ENCODE measurements at places on chromosomes 7 and 10.

GRCh38 chr7:105886776-105887175 lies 10.4 kb upstream of the ATXN7L1 start:
- no peak for DNase-seq

DNA sequence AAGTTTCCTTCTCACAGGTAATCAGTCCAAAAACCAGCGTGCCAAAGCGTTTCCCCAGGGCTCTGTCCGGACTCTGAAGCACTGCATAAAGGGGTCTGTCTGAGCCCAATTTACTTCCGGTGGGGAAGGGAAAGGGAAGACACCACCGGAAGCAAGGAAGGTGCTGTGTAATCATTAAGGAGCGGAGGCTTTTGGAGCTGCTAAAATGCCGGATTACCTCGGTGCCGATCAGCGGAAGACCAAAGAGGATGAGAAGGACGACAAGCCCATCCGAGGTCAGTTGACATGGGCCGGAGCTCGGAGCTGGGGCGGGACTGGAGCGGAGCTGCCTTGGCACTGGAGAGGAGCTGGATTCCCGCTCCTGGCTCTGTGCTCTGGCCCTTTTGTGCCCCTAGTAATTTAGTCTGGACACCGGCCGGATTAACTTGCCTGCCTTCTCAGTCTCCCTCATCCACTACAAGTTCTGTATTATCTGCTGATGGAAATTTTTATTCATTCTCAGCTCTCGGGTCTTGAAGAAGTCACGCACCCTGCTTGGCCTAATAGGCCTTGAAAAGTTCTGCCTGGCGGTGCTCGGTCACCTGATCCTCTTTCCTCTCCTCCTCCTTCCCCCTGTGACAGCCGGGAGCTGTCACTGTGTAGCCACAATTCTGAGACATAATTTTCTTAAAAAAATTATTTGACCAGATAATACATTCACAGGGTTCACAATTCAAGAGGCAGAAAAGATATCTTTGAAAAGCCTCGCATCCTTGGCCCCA lies at the start of gene PSMC2:
TSS of gene PSMC2 (plus strand) at position 137 of the 761 bp plus-strand sequence. CDS start at position 206, 69 bp downstream.
- peak; percentile 74 for DNase-seq

GRCh38 chr10:3033925-3034324 lies 33.4 kb upstream of the PFKP start:
- no peak for DNase-seq

GRCh38 chr7:25399000-25399750 lies 170.9 kb upstream of the NPVF start:
- DNase-seq = no peak

DNA sequence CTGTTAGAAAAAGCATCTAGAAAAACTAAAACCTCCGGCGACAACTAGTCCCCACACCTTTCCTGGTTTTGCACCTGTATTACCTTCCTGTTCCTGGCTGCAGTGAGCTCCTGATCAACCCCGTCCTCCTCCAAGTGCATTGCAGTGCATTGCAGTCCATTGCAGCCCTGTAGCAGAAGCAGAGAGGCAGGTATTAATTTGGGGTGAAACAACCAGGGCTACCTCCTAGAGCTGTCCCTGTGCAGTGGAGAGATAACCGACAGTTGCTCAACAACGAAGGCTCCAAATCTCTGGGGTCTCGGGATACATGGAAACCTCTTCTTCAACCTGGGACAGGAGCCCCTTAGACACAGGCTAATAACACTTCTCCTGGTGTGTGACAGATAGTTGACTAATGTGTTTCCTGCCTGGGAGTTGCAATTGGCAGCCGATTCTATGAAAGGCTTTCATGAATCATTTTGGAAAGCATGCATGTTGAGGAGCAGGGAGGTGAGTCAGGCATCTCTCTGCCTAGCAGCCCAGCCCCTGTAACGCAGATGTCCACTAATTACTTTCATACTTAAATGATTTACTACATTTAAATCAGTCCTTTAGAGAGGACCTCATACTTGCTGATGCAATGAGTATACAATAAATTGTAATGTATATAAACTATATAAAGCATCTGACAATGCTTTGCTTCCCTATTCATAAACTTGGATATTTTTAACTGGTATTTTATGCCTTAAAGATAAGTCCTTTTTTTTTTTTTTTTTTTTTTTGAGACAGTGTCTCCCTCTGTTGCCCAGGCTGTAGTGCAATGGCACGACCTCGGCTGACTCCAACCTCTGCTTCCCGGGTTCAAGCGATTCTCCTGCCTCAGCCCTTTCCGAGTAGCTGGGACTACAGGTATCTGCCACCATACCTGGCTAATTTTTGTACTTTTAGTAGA lies 59.0 kb downstream of the PRR15 start:
- peak; percentile 89 for DNase-seq

- DNase-seq = peak; percentile 5
These were observed 10.9 kb upstream of the NFE2L3 start for GRCh38 chr7:26141077-26141476.

- no peak for DNase-seq
These were observed 97.9 kb downstream of the ARHGAP21 start for GRCh38 chr10:24625778-24626177.

GRCh38 chr7:95599069-95599468 lies 2.8 kb upstream of the PDK4 start:
- DNase-seq = no peak

GRCh38 chr7:108604307-108605077 lies 34.8 kb downstream of the DNAJB9 start:
- no peak for DNase-seq

DNA sequence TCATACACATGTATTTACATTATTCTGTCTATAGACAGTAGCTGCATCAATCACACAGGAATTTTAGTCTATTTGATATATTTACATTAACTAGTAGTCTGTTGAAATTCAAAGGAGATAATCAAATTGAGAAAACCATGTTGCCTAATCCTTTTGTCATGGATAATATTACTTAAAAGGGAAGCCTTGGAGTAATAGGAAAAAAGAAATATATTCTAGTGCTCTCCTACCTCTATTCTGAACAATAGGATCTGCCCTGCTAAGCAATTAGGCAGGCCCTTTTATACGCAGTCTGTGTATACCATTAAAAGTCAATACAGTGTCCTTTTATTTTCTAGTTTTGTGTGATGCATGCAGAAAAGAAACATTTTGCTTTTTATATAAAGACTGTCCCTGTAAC lies 24.5 kb downstream of the UMAD1 start:
- DNase-seq = no peak

GRCh38 chr10:129761981-129762956 lies 201.8 kb downstream of the EBF3 start:
- no peak for DNase-seq

GRCh38 chr10:24427678-24428409 lies 218.9 kb downstream of the KIAA1217 start:
- DNase-seq = peak; percentile 59

GRCh38 chr7:157538735-157539134 lies 201.9 kb downstream of the DNAJB6 start:
- DNase-seq = no peak

- DNase-seq = no peak
These were observed 97.8 kb downstream of the HIPK2 start for GRCh38 chr7:139679731-139680594.

DNA sequence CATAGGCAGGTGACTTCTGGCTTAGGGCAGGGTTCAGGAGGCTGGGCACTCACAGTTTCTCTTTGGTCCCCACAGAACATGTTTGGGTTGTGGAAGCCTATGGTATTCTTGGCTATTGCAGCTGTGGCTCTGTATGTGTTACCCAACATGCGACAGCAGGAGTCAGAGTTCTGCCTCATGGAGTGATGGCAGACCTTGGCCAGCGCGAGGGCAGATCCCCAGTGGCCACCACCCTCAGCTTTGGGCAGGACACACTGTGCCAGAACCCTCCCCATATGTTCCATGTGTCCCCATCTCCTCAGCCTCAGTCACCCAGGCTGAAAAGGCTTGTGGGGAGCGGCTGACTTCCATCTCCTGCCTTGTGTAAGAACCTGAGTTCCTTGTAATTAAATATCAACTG lies 8.5 kb upstream of the FLNC start:
- no peak for DNase-seq

DNA sequence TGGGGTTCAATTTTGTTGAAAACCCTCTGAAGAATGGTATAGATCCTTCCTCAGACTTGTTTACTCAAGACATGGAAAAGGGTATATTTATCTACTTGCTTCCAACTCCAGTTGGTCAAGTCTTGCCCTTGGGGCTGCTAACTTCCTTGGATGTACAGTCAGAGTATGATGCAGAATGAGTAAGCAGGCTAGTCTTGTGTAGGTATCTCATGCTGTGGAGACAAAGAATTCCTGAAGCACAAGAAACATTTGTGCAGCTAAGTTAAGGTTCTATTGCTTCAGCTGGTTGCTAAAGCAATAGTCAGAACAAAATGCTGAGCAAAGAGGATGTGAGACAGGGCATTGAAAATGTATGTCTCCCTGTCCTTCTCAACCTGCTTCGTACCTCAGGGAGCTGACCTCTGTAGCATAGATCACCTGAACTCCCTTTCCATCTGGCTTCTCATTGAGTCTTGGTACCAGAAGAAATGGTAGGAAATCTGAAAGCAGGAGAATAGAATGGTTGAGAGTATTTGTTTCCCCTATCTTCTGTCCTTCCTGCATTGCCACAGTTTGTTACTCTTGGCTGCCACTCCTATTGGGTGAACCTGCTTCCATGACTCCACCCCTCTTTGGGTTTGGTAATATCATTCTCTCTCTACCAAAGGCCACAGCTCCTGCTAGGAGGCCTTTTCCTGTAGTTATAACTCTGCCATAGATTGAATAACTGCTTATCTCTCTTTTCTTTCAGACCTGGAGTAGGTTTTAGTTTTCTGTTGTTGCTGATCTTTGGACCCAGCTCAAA lies 346.0 kb downstream of the PHF14 start:
- no peak for DNase-seq

DNA sequence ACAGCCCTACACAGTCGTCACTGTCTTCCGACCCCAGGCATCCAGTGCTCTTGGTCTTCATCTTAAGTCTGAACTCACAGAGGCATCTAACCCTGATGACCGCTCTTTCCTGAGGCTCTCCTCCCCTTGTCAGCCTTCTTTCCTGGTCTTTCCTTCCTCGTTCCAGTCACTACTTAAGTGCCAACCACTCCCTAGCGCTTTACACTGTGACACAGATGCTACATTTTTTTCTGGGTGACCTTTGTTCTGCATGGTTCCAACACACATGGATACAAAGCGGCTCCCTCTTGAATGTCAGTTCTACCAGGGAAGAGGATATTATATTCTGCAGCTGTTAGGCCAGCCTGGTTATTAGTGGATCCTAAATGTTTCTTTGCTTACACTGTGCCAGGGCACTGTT lies 12.7 kb downstream of the YWHAG start:
- DNase-seq = no peak

DNA sequence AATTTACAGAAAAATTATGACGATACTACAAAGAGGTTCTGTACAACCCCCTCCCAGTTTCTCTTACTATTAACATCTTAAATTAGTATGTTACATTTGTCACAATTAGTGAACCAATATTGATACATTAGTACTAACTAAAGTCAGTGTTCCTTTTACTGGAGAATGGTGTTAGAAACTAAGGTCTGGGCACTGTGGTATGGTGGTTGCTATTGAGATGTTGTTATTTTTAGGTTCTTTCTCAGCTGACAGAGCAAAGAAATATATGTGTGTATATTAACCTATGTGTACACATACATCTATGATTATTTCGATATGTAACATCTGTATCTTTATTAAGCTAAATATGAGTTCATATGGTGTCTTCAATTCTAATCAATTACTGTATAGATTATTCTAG lies 11.7 kb upstream of the CFTR start:
- no peak for DNase-seq

DNA sequence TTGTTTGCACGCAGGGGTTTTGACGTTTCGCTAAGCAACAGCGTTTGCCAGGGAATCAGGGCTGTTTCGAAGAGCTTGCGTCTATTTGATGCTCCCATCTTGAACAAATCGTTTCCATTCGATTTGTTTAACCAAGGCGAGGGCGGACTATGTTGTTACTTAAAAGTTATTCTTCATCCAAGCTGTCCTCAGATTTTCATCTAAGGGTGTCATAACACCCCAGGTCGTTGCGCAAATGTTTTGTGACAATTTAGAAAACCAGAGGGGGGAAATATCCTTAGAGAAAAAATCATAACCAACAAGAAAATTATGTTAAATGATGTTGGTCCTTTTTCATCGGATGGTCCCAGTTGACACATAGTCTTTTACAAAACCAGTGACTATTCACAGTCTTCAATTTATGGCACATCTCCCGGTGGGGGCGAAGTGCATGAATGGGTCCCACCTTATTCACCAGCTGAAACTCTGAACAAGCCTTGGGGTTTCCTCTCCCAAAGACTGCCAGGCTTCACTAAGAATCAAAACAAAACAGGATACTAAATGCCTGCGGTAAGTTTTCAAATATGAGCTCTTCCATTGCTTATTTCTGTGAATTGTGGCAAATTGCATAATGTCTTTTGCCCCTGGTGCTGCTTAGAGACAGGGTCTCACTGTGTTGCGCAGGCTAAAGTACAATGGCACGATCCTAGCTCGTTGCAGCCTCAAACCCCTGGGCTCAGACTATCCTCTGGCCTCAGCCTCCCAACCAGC lies 109.9 kb downstream of the REEP3 start:
- peak; percentile 72 for DNase-seq

DNA sequence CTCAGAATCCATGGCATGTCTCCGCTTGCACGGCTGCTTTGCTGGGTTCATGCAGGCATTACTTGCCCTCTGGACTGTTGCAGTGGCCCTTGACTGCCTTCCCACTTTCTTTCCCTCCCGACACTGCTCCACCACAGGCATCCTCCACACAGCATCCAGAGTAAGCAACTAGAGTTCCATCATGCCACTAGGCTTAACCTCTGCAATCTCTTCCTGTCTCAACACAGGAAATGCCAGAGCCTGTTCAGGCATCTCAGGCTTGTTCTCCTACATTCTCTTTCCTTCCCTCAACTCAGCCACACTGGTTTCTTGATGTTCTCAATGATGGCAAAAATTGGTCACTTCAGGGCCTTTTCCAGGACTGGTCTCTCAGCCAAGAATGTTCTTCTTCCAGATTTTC lies 284.5 kb upstream of the KLF6 start:
- DNase-seq = no peak

GRCh38 chr10:96493254-96493653 lies 20.5 kb downstream of the TLL2 start:
- no peak for DNase-seq

DNA sequence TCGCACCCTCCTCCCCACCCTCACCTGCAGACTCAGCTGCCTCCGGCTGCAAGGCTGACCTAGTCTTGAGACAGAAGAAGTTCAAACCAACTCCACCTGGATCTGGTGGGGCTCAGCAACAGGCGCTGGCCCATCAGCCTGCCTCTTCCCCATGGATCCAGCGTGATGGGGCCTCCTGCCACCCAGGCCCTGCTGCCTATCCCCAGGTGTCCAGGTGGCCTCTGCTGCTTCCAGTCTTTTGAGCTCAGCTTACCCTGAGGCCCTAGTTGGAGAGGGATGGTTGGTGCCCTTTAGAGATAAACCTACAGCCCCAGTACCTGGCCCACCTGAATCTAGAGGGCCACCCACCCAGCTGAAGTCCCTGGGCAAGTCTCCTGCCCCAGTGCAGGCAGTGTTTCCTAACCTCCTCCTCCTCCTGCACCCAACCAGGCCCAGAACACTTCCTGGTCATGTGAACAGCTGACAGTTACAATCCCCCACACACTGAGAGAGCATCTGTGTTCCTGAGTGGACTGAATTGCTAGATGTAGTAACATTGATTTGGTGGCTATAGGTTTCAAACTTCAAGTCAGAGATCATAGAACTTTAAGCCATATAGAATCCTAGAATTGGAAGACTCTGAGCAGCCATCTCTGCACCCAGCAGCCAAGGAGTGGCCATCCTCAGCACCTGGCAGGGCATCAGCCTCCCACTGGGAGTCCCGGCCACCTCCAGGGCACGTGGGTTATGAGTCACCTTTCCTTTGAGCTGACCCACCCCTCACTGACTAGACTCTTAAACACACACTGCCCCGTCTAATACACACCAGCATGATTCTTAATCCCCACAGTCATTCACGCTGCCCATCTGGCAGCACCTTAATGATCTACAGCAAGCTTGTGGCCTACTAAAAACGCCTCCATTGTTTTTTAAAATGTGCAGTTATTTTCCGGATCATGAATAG lies 51.9 kb downstream of the ALOX5 start:
- no peak for DNase-seq

Measured in AG09309 (cell line).